ENCODE measurements at places on chromosomes 13 and 19. TPM values are rescaled to one million over a fixed set of nuclear protein-coding genes. Genes with fewer than 3 reads are reported as not detected.

STK24 gene
- 79.7 TPM for polyA plus RNA-seq

CLDND2 gene
- polyA plus RNA-seq: 1.5 TPM

LILRB2 gene
- 2.2 TPM for polyA plus RNA-seq

DNA sequence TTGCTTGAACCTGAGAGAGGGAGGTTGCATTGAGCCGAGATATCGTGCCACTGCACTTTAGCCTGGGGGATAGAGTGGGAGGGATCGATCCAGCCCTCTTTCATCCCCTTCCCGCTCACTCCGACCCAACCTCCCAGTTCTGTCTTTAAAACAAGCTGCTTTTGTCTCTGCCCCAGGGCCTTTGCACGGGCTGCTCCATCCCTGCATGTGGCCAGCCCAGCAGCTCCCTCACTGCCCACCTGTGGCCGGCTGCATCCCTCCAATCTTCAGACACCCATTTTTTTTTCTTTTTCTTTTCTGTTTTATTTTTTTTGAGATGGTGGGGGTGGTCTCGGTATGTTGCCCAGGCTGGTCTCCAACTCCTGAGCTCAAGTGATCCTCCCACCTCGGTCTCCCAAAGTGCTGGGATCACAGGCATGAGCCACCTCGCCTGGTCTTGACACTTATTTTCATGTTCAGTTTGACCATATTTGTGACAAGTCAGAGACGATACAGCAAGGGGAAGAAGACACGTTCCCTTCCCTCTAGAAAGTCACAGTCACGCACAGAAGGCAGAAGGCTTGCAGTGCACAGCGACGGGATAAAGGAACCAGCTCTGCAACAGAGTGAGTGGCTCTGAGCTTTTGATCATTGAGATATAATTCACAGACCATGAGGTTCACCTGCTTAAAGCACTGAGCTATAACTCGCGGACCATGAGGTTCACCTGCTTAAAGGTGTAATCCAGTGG lies 31.8 kb downstream of the EFNA2 start:
- DNase-seq: no peak

GRCh38 chr19:18060472-18060871 lies 26.3 kb downstream of the IL12RB1 start:
- no peak for DNase-seq

- no peak for DNase-seq
Observed at GRCh38 chr13:30804474-30804873, 69.1 kb downstream of the ALOX5AP start.

DNA sequence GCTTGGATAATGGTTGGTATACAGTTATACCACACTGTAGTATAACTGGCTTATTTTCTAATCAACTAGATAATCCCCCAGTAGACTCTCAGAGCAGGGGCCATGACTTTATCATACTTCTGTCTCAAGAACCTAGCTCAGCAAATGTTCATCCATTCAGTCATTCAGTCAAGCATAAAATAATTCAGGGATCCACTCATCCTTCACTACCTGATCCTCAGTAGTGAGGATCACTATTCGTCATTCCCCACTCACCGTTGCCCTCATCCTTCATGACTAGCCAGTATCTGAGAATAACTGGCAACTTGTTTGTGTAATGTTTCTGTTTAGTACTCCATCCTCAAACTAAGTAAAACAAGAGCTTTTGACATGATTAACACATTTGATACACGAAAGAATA lies 77.6 kb downstream of the TSC22D1 start:
- DNase-seq: no peak
